ENCODE measurements at places on chromosomes 11 and 22.

GRCh38 chr11:35135222-35135621 is 3.7 kb upstream of the CD44 start:
- peak; percentile 79 for DNase-seq

GRCh38 chr11:33375688-33376311 is 118.6 kb downstream of the HIPK3 start:
- no peak for DNase-seq

GRCh38 chr22:27420817-27421361 is 380.7 kb downstream of the MN1 start:
- peak; percentile 91 for DNase-seq

DNA sequence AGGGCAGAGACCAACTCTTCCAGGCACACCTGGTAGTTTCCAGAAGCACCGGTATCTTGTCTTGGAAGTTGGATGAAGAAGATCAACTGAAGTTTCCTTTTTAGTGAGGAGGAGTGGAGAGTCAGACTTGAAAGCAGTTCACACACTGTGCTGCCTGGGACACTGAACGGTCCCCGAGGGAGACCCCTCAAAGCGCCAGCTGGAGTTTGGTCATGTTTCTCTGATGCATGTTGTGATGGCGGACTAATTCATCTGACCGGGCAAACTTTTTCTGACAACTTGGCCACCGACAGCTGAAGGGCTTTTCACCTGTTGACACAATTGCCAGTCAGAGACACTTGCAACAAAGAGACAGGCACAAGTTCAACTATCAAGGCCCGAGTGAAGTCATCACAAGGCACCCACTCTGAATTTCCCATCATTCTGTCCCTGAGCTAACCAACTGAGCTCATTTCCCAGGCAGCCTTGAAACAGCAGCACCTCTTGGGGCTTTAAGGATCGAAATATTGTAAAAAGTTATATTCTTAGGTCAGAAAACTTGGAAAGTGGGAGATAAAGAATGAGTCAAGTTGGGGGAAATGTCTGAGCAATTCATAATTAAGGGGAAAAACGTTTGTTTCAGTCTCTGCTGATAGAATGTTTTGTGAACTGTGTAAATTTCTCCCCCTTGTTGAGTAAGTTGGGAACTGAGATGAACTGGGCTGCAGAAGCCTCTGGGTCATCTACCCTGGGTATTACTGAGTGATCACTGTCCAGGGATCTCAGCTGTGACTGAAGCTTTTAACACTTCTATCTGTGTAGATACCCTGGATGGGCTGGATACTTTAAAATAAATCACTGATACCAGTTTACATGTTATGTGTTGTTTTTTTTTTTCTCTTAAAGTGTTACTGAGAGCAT is 46.2 kb downstream of the WT1 start:
- no peak for DNase-seq

- DNase-seq, result no peak
Measured at GRCh38 chr22:32411402-32411801, 645 bp downstream of the RTCB start.

DNA sequence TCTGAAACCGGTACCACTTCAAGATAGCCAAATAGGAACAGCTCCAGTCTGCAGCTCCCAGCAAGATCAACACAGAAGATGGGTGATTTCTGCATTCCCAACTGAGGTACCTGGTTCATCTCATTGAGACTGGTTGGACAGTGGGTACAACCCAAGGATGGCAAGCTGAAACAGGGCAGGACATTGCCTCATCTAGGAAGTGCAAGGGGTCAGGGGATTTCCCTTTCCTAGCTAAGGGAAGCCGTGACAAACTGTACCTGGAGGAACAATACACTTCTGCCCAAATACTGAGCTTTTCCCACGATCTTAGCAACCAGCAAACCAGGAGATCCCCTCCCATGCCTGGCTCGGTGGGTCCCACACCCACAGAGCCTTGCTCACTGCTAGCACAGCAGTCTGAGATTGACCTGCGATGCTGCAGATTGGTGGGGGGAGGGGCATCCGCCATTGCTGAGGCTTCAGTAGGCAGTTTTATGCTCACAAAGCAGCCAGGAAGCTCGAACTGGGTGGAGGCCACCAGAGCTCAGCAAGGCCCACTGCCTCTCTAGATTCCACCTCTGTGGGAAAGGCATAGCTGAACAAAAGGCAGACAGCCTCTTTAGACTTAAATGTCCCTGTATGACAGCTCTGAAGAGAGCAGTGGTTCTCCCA is 59.9 kb upstream of the C11orf58 start:
- no peak for DNase-seq

- peak; percentile 29 for DNase-seq
Measured at GRCh38 chr11:73931039-73931645, 19.7 kb upstream of the DNAJB13 start.

- no peak for DNase-seq
Measured at GRCh38 chr22:50269970-50270665, at the start of gene MAPK11. MAPK11 (minus strand) TSS chr22:50270380; CDS start chr22:50270292, 88 bp downstream.

GRCh38 chr11:44970293-44970692 is 19.6 kb upstream of the TP53I11 start:
- no peak for DNase-seq

DNA sequence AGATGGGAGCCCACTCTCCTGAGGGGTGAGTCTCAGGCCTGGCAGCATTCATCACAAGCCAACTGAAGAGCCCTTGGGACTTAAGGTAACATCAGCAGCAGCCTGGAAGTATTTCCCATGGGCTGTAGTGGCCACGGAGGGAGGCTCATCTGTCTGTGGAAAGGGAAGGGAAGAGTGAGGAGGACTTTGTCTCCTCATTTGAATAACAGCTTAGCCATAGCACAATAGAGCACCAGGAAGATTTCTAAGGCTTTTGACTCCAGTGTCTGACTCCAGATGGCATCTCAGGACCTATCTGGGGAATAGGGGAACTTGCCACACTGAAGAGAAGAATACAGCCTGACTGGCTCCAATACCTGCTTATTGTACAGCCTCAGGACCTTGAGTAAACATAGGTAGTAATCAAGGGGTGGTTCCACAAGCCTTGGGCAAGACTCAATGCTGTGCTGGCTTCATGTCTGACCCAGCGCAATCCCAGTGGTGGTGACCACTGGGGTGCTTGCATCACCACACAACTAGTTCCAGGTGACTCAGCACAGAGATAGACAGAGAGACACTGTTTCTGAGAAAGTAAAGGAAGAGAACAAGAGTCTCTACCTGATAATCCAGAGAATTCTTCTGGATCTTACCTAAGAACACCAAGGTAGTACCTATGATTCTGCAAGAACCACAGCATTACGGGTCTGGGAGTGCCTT is 510.5 kb upstream of the CCDC179 start:
- no peak for DNase-seq

DNA sequence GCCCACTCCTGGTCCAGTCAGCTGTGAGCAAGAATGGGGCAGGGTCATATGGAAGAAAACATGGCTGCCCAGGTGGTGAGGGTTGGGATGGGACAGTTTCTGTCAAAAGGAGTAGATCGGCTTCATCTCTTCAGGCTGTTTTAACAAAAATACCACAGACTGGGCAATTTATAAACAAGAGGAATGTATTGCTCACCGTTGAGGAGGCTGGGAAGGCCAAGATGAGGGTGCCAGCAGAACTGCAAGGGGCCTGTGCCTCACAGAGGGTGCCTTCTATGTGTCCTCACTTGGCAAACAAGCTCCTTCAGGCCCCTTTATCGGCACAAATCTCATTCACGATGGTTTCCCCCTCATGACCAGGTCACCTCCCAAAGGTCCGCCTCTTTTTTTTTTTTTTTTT is 18.1 kb upstream of the RELT start:
- DNase-seq, result no peak

DNA sequence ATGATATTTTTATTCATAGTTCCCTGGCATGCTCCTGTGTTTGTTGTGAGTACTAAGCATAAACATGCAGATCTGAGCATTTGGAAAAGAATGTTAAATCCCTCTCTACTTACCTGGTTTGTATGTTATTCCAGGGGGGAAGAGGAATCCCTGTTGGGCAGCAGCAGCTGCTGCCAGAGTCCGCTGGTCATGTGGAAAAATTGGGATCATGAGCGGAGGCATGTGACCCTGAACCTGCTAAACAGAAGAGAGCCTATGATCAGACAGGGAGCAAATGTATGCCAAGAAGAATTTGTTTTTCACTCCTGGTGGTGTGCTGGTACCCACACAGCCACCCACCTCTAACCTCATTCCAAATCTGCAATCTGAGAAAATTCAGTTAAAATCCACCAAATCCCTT is 244.7 kb downstream of the SOX6 start:
- no peak for DNase-seq

- DNase-seq, result no peak
Measured at GRCh38 chr22:22705328-22706100, 61.1 kb downstream of the GGTLC2 start.

- no peak for DNase-seq
Measured at GRCh38 chr22:27215871-27216270, 558.5 kb downstream of the MIAT start.

GRCh38 chr22:39287076-39287725 is 32.2 kb downstream of the RPL3 start:
- DNase-seq, result no peak

- no peak for DNase-seq
Measured at GRCh38 chr22:23400286-23400981, 179.7 kb downstream of the IGLL1 start.

DNA sequence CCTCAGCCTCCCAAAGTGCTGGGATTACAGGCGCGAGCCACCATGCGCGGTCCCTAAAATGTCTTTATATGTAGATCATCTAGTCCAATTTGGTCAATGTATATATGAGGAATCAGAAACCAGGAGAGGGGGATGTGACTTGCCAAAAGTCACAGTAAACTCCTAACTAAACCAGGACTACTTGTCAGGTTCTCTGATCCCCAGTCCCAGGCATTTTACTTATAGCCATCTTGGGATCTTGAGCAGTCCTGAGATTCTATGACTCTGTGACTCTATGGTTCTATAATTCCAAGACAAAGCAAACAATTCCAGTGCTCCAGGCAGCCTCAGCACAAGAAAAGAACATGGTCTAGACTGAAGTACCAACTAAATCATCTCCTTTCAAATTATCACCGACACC is at the start of gene MS4A5:
Gene MS4A5, plus strand, starts transcription at position 301 of the 400 bp plus-strand sequence. CDS start 103 bp downstream, outside the sequence.
- no peak for DNase-seq

DNA sequence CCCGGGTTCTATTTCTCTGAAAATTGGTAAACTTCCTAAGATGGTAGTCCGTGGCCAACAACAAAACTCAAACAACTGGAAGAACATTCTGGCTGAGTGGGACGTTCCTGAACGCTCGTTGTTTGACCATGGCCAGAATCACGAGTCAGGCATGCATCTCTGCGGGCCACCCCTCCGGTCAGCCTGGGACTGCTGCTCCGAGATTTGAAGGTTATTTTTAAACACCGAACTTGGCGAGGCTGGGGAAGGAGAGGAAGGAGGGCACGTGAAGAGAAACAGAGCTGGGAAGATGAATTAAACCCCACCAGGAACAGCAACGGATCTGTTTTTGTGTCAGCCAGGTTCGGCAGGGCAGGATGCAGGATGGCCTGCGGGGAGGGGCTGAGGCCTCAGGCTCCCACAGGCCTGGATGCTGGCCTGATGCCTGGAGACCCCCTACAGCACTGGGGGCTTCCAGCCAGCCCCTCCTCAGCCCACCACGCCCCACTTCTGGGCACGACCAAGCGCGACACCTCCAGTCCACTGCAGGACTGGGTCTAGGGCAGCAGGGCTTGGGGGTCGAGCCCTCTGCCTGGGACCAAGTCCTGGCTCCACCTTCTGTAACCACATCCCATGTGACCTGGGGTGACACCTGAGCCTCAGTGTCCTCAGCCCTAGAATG is 5.1 kb downstream of the SHISAL1 start:
- DNase-seq, result no peak

DNA sequence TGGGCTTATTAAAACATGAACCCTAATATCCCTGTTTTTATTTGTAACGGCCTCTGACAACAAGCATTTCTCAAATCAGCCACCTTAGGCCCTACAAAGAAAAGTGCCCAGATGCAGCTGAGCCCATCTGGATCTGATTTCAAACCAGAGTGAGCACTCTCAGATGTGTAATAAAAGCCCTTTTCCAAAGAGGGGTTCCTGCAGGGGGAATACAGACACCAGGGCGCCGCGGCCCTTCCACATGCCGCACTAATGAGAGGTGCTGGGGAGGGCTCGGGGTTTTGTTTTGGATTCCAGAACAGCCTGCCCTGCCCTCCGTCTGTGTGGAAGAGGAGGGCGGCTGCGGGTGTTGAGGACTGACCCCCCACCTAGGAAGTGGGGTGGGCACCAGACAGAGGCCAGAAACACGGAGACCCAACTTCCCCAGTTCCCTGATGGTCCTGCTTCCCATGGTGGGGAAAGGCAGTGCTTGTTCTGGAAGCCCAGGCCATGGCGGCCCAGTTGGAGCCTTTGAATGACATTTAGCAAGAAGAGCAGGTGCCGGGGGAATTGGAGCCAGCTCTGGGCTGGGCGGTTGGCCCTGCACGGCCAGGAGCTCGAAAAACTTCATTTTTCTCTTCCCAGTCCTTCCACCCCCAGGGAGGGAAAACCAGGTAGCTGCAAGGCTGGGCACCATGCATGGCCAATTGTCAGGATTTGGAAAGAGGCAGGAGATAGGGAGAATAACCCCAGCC is 63.7 kb downstream of the MACROD1 start:
- no peak for DNase-seq

DNA sequence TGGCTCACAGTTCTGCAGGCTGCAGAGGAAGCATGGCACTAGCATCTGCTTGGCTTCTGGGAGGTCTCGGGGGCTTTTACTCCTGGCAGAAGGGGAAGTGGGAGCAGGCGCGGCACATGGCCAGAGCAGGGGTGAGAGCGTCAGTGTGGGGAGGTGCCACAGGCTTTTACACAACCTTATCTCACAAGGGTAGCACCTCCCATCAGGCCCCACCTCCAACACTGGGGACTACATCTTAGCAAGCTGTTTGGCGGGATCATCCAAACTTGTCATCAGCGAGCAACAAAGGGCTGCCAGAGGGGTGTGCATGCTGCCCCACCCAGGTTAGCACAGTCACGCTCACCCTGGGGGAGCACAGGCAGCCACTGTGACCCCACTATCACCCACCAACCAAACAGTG is 18.9 kb upstream of the YPEL1 start:
- no peak for DNase-seq

DNA sequence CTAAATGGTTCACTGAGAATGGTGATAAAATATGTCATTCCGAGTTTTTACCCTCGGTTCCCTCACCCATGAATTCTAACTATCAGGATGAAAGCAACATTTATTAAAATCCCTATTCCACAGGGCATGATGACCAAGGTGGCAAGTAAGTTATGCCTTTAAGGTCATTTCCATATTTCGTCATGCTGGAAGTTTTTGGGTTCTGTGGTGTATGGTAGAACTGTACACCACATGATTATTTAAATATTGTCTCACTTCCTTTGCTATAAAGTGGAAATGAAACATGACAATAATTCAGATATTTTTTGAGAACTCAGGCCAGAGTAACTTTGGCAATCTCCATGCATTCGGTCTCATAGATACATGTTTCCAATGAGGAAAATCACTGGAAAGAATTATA is 68.5 kb upstream of the CARD18 start:
- DNase-seq, result no peak

Measured in AG09319 (cell line).